ENCODE measurements at places on chromosomes 6 and 20. TPM values are rescaled to one million over a fixed set of nuclear protein-coding genes. Genes with fewer than 3 reads are reported as not detected.

GRCh38 chr6:135267085-135267484 lies 86.0 kb downstream of the MYB start:
- no peak overlapping the region for H3K4me3 ChIP-seq
- H3K4me1 ChIP-seq: no peaks in the 10 kb centered on the region
- no peaks in the 10 kb centered on the region for H3K27me3 ChIP-seq
- H3K36me3 ChIP-seq: no peaks in the 10 kb centered on the region
- no peak for DNase-seq
- no peak overlapping the region for H3K27ac ChIP-seq

DNA sequence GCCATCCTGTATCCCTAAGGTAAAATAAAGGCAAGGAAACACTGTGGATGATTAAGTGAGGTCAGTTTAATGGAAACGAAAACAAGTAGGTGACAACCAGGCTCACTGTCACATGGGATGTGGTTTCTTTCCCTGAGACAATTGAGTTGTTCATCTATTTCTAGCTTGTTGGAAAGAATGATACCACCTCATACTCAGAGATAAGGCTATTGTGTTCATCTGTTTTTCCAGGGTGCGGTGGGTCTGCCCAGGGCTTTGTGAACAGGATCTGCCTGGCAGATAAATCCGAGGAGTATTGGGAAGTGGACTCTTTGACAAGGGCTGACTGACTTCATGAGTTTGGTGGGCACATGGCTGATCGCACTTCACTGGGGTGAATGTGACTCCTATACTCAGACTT lies 80.8 kb upstream of the TIAM2 start:
- no peak overlapping the region for H3K4me3 ChIP-seq
- H3K36me3 ChIP-seq: no peaks in the 10 kb centered on the region
- H3K27ac ChIP-seq: no peak overlapping the region
- no peaks in the 10 kb centered on the region for H3K4me1 ChIP-seq
- no peak for DNase-seq

DNA sequence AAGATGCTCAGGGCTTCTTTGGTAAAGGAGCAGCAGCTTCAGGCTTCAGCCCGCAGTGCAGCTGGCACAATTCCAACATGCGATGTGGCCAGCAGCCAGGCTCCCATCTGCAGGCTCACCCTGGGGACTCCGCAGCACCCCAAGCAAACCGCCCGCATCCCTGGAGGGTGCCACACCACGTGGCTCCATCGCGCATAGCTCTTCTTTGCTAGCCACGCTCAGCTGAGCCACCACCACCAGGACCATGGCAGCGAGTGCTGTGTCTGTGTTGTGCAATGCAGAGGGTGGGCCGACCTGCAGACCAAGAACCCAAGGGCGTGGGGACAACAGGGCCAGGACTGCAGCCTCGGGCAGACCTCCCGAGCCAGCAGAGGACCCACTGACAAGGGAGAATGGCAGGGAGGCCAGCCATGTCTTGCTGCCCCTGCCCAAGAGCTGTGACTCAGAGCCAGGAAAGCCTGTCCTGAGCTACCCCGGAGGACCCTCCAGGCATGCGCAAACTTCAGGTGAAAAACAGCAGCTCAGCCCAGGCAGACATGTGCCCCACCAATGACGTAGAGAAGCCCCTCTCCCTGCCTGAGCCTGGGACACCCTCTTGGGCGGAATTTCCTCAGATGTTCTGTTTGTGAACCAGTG lies 87.8 kb downstream of the GINS1 start:
- H3K27me3 ChIP-seq: no peaks in the 10 kb centered on the region
- H3K36me3 ChIP-seq: no peaks in the 10 kb centered on the region
- no peaks in the 10 kb centered on the region for H3K4me1 ChIP-seq
- H3K4me3 ChIP-seq: no peak overlapping the region
- H3K27ac ChIP-seq: no peak overlapping the region

DNA sequence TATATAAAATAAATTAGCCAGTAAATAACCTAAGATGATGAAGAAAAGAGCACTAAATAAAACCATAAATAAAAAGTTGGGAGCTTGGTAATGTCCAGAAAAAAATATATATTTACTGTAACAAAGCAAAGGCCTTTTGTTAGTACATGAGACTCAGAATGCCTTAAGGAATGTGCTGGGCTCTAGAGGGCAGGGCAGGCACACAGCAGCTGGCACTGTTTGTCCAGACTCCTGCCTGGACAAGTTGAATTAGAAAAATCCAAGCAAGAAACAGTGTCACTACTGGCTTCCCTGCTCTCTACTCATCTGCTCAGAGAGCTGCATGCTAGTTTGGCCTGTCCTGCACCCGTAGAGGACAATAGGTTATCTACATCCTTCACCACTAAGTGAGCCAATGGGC lies 8.8 kb downstream of the DEFB129 start:
- H3K27me3 ChIP-seq: no peaks in the 10 kb centered on the region
- H3K4me1 ChIP-seq: no peaks in the 10 kb centered on the region

The MRAP2 gene
- 65.1 TPM for total RNA-seq

All from aorta (tissue), 5 donors.